Activated CD8-positive, alpha-beta memory T cell treated with anti-CD3 and anti-CD28 coated beads, Interleukin-2, amount 10 ng/mL, durations not matched to agents 7 days and 5 days (primary cell): ENCODE measurements at places on chromosomes 7 and 10.

DNA sequence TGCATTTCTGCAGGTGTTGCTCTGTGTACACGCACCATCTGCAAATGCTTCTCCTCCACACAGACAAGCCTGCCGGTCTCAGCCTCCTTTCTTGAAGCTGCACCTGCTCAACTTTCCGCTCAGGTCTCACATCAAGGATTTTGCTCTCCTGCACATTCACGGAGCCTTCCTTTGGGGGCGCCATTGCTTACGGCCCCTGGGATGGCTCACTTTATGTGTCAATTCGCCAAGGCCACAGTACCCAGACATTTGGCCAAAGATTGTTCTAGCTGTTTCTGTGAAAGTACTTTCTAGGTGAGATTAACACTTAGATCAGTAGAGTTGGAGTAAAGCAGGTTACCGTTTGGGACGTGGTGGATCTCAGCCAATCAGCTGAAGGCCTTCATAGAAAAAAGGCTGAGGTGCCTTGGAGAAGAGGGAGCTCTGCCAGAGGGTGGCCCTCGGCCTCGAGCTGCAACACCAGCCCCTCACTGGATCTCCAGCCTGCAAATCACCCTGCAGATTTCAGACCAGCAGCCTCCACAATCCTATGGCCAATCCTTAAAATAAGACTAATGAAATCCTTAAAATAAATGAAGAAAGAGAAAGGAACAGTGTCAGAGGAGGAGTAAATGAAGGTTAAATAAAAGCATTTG lies 39.9 kb upstream of the PPP2R2D start:
- no peak for DNase-seq

GRCh38 chr10:101305320-101306241 lies 48.4 kb upstream of the BTRC start:
- no peak for DNase-seq

DNA sequence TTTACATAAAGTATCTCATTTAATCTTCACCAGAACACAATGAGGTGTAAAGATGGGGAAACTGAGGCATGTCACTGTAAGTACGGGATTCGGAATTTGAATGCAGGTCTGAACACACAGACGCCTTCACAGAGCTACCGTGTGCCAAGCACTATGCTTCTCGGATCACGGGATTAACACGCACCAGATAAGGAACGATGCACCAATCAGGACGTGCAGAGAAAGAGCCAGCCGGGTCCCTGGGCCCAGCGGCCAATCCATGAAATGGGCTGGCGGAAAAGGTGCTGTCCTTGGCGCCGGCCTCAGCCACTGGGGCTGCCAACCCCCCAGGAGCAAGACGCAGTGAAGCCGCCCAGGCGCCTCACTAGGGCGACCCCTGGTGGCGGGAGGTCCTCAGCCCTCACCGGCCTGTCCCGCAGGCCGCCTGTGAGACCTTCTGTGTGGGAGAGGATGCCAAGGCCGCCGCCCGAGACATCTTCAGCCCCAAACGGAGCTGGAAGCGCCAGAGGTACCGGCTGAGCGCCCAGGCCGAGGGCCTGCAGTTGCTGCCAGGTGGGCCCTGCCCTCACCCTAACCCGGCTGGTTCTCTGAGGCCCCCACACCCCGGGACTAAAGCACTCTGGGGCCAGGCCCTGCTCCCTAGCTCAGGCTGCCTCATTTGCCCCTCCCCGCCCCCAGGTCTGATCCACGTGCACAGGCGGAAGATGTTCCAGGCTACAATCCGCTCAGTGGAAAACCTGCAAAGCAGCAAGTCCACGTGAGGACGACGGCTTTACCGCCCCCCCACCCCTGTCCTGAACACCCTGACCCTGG lies 15.6 kb downstream of the ATG9B start:
- DNase-seq = peak; percentile 89

- no peak for DNase-seq
Measured at GRCh38 chr7:100684534-100685042, 9.5 kb downstream of the GIGYF1 start.

GRCh38 chr10:97463363-97464132 lies 17.6 kb downstream of the ZDHHC16 start:
- DNase-seq = no peak

GRCh38 chr7:55121249-55121648 lies 102.4 kb downstream of the EGFR start:
- no peak for DNase-seq

DNA sequence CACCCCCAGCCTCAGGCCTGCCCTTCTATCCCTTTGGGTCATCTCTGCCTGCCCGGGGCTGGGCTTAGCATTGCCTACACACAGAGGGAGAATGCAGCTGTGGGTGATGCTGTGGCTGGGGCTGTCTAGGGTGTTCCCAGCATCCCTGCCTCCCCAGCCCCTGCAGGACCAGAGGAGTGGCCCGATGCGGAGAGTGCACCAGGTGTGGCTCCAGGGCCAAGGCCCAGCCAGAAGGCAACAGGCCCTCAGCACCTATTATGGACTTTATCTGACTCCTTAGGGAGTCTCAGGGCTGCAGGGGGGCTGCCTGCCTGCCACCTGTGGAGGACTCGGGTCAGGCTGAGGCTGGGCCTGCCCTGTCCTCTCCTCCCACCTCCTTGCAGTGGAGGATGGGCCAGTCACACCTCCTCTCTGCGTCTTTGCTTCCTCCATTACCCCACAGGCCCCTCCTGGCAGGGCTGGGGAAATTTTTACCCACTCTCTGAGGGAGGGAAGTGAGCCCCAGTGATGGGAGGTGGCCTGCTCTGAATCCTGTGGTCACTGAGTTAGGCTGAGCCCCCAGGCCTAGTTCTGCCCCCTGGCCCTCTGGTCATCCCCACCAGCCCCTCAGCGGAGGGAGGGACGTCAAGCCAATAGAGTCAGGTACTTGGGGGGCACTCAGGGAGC lies 92.9 kb upstream of the PCBD1 start:
- no peak for DNase-seq

DNA sequence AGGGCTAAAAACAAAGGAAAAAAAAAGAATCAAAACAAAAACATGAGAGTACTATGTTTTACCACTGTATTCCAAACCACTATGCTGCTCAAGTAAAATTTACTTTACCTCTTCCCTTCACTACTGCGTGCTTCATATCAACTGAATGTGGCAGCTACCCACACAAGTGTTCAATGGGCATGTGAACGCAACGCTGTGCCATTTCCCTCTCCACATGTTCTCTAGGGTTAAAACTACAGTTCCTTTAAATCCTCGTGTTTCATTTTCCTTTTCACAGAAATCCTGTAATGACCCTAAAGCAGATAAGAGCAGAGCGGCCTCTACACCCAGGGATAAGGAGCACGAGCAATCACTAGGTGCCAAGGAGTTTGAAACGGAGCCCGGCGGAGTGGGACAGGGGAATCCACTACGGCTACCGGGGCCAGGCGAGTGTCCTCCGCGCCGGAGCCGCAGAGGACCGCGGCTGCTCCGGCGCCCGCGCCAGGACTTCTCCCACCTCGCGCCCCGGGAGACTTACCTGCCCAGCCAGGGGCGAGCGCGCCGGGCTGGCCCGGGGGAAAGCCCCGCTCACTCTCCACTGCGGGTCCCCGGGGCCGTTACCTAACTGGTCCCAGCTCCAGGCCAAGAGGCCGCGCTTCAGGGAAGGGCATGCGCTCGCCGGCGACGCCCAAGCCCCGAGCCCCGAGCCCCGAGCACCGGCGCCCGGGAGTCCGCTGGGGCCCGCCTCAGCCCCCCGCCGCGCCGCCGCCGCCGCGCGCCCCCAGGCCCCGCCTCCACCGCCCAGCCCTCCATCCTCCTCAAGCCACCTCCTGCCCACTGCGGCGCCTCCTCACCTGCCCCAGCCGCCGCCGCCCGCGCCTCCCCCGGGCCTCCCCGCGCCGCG lies 711 bp downstream of the NAMPT start:
- peak; percentile 71 for DNase-seq

DNA sequence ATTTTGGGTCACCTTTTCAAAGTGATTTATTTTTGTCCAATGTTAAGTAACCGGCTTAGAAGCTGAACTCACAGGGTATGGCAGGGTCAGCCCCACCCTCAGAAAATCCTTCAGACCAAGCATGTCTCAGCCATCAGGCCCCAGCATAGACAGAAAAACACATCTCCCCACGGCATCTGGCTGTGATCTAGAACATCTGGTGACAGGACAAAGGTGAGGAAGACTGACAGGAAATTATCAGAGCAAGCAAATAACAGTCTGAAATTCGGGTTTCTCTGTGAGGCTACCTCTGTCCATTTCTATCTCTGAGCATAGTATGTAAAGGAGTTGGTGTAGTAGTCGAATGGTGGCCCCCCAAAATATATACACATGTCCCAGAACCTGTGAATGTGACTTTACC lies 177.0 kb upstream of the C1GALT1 start:
- DNase-seq = no peak

DNA sequence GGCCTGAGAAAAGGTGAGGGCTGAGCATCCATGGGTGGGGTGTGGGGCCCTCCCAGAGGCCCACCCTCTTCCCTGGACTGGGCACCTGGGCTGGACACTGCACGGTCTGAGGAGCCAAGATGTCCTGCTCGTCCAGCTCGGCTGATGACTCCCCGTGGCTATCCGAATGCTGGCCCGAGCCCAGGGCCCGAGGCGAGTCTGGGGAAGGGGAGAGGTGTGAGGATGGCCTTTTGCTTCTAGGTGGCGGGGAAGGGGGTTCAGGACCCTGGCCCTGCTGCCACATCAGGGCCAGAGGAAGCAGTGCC lies 7.1 kb downstream of the NACAD start:
- DNase-seq = no peak

GRCh38 chr10:102814453-102814871 lies 22.8 kb downstream of the CYP17A1 start:
- no peak for DNase-seq
